Caco-2 (cell line): ENCODE measurements at places on chromosomes 12 and 14.

DNA sequence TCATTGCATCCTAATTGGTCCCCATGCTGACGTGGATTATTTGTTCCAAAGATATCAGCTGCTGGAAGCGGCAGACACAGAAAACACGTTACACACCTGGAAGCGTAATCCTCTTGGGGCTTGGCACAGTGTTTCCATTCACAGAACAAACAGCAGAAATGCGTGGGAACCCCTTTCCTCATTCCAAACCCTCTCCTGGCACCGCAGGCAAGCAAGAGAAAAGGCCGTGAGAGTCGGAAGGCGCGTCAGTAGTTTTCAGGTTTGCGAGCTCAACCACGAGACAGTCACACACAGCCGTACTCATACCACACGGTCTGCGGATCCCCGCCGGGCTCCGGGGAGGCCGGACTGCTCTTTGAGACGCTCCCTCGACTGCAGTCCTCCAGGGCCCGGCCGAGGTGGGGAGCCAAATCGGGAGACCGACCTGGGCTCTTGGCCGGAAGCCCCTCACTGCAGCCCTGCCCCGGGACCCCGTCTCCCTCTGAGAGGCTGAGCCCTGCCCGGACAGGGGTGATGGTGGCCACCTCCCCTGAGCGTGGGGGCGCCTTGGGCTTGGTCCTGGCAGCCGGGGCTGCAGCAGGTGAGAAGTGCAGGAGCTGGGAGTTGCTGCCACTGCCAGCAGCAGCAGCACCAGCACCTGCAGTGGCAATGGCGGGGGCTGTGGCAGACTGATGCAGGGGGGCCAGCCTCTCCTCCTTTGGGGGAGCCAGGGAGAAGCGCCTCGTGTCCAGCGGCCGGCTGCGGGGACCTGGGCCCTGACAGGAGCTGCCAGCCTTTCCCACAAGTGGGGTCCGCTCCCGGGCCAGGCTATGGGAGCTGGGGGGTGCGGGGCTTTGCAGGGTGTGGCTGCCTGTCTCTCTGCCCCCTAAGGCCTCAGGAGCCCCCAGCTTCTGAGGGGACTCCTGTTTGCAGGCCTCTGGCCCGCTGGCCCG, 28.1 kb upstream of the GPR68 start:
- no peaks in the 10 kb centered on the region for H3K27me3 ChIP-seq
- no peak for DNase-seq
- no peak overlapping the region for H3K4me3 ChIP-seq

DNA sequence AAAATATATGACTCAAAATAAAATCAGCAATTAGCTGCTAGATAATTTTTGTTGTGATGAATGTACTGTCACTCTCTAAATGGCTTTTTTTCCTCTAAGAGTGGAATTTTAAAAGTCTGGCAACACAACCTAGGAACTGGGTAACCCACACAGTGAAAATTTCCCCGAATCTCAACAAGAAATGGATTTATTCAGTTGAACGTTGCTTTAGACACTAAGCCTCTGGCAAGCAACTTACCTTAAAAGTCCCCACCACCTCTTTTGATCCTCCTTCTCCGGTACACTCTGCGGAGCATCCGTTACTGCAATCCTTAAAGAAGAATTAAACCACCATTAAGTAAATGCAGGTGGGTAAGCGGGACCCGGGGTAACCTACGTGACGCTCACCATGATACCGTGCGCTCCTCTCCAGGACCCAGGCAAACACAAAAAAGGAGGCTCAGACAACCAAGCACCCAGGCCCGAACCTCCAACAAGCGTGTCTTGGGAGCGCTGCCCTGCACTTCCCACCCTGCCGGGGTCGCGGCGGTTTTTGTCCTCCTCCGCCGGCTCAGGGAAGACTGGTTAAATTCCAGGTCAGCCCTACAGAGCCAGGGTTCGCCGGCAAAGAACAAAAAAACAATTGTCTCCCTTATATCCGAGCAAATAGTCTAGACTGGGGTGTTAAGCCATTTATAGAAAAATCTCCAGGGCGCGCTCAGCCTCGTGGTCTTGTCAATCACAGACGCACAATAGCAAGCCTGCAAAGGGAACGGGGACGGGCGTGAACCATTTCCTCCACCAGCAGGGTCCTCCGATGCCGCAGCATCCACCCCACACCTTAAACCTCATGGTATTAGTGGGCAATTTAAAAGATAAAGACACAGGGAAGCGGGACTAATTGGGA, 47.1 kb downstream of the BCAT1 start:
- H3K4me3 ChIP-seq, result no peak overlapping the region
- H3K4me1 ChIP-seq, result 0 out of 2 replicates have a peak, but pooled peaks cover 4% of the 10 kb centered on the region
- H3K27ac ChIP-seq, result no peak overlapping the region

DNA sequence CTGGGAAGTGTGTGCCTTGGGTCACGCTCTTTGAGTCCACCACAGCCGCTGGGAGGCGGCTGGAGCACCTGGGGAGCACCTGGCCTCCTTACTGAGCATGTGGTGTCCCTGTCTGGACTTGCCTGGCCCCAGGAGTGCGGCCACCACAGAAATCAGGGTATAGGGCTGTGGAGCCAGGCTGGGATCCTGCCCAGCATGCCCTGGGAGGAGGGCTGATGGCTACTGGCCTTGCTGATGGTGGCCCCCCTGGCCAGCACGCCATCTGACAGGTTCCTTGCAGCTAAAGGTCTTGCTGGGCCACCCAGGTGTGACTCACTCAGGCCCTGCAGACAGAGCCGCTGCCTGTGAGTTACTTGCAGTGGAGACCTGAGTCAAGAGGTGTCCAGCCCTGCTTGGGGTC, 6.0 kb downstream of the ULK1 start:
- H3K27me3 ChIP-seq, result no peaks in the 10 kb centered on the region
- peak; percentile 26 for DNase-seq
- H3K36me3 ChIP-seq, result no peaks in the 10 kb centered on the region; the same call in 1 of the 2 replicates
- H3K27ac ChIP-seq, result no peak overlapping the region

DNA sequence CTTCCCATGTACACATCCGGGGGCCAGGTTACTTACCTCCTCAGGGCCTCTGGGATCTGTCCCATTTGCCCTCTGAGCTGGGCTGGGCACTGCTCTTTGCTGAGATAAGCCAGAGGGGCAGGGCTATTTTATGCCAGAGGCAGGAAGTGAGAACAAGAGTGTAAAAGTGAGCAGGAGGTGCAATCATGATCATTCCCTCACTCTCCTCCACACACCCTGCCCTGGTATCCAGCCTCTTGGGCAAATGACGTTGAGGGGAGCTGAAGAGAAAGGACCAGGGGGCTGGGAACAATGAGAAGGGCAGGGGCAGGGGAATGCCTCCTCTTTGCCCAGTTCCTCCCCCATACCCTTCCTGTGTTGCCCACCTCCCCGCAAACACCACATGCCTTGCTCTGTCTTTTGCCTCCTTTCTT, 4.2 kb downstream of the LPAR5 start:
- no peaks in the 10 kb centered on the region for H3K36me3 ChIP-seq
- H3K27me3 ChIP-seq, result no peaks in the 10 kb centered on the region
- H3K27ac ChIP-seq, result no peak overlapping the region
- H3K4me1 ChIP-seq, result peaks cover 10% of the 10 kb centered on the region
- DNase-seq, result no peak
- no peak overlapping the region for H3K4me3 ChIP-seq

DNA sequence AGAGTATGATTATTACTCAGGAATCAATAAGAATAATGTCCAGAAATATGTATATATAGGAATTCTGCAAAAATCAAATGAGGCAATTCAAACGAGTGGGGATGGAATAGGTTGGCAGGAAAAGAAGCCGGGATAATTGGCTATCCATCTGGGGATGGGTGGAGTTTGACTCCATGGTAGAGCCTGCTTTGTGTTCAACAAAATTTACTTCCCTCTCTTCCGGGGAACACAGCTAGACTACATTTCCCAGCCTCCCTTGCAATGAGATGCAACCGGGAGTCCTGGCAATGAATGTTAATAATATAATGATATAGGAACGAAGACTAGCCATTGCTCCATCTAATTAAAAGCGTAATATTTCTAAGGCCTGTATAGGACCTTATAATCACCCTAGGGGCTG, 146.6 kb downstream of the EFCAB11 start:
- no peaks in the 10 kb centered on the region for H3K4me1 ChIP-seq
- no peak overlapping the region for H3K4me3 ChIP-seq
- no peaks in the 10 kb centered on the region for H3K27me3 ChIP-seq
- H3K36me3 ChIP-seq, result no peaks in the 10 kb centered on the region
- DNase-seq, result no peak
- no peak overlapping the region for H3K27ac ChIP-seq

GRCh38 chr14:52023518-52023917, 34.2 kb downstream of the RTRAF start:
- peaks cover 4% of the 10 kb centered on the region; the same call in 1 of the 2 replicates for H3K4me1 ChIP-seq
- no peaks in the 10 kb centered on the region for H3K36me3 ChIP-seq
- H3K27ac ChIP-seq, result no peak overlapping the region
- DNase-seq, result no peak
- no peak overlapping the region for H3K4me3 ChIP-seq
- no peaks in the 10 kb centered on the region for H3K27me3 ChIP-seq

DNA sequence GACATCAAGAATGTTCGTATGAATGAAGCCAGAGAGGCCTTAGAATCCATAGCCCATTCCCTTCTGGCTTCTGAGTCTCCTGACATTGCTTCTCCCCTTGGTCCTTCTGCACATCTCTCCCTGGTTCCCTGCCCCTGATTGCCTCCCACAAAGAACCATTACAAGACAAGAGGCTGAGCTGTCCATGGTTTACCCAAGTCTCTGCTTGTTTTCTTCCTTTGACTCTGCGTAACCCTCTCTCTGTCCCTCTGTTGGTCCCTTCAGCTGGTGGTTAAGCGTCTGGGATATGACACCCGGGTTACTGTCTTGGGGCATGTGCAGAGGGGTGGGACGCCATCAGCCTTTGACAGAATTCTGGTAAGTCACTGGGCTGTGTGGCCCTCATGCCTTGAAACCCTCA, 15.9 kb downstream of the PFKM start:
- no peaks in the 10 kb centered on the region for H3K27me3 ChIP-seq
- H3K4me3 ChIP-seq, result no peak overlapping the region

- H3K27me3 ChIP-seq, result no peaks in the 10 kb centered on the region
- no peaks in the 10 kb centered on the region for H3K4me1 ChIP-seq
- H3K27ac ChIP-seq, result no peak overlapping the region
- no peak overlapping the region for H3K4me3 ChIP-seq
Observed at GRCh38 chr12:82176026-82176425, 182.2 kb downstream of the CCDC59 start.

DNA sequence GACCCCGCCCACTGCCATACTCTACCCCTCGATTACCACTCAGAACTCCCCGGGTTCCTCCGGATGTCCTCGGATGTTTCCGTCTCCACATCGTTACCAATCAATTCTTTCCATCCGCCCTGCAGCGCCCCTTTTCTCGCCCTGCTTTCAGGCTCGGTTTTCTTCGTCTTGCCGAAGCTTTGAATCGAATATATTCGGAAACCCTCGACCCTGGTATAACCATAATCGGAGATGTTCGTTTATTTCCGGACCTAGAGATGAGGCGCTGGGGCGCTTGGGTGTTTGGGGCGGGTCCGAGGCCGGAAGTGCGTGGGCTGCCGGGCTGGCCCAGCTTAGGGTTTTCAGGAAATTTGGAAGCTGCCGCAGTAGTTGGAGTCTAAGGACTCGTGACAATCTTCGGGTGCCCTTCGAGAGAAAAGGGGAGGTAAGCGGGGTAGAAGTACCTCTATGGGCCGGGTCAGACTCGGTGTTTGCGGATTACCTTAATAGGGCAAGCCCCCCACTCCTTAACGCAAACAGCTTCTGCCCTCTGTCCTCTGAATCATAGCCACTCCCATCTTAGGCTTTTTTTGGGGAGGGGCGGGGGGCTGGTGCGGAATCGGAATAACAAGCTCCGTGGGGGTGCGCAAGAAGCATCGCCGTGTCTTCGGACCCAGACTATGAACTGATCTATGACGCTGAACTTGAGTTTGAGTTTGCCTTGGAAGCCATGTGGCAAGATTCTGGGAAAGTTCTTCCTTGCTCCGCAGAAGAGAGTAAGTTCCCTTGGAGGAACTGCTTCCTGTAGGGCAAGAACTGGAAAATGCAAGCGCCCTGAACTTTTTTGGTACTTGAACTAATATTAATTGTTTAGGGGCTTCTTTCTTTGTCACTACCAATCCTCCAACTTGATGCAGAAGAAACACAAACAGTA, at the start of gene C14orf119:
TSS of gene C14orf119 (plus strand) at position 310 of the 913 bp plus-strand sequence. CDS start 2,154 bp downstream, outside the sequence.
- no peaks in the 10 kb centered on the region for H3K27me3 ChIP-seq
- DNase-seq, result peak; percentile 98
- H3K36me3 ChIP-seq, result no peaks in the 10 kb centered on the region
- peak within 1 kb of the TSS; percentile 79 for H3K4me3 ChIP-seq
- peaks cover 3% of the 10 kb centered on the region; the same call in 1 of the 2 replicates for H3K4me1 ChIP-seq

- no peak overlapping the region for H3K27ac ChIP-seq
- DNase-seq, result no peak
- no peak overlapping the region for H3K4me3 ChIP-seq
- no peaks in the 10 kb centered on the region for H3K36me3 ChIP-seq
Observed at GRCh38 chr12:122855928-122856831, 20.9 kb downstream of the HIP1R start.

GRCh38 chr12:31488737-31489338, 102.1 kb downstream of the DENND5B start:
- no peak overlapping the region for H3K4me3 ChIP-seq
- H3K4me1 ChIP-seq, result peaks cover 13% of the 10 kb centered on the region
- H3K36me3 ChIP-seq, result peaks cover 1% of the 10 kb centered on the region
- no peaks in the 10 kb centered on the region for H3K27me3 ChIP-seq

GRCh38 chr12:66319266-66319954, 17.1 kb downstream of the HELB start:
- H3K36me3 ChIP-seq, result no peaks in the 10 kb centered on the region
- H3K4me1 ChIP-seq, result no peaks in the 10 kb centered on the region
- H3K27me3 ChIP-seq, result no peaks in the 10 kb centered on the region
- no peak for DNase-seq

- no peaks in the 10 kb centered on the region for H3K4me1 ChIP-seq
- no peak overlapping the region for H3K4me3 ChIP-seq
- no peak for DNase-seq
- H3K27ac ChIP-seq, result no peak overlapping the region
Observed at GRCh38 chr14:86430853-86431252, 900.9 kb downstream of the FLRT2 start.

GRCh38 chr14:60642270-60643140, 6.8 kb downstream of the SIX1 start:
- DNase-seq, result no peak
- H3K27ac ChIP-seq, result no peak overlapping the region
- H3K36me3 ChIP-seq, result no peaks in the 10 kb centered on the region
- H3K4me1 ChIP-seq, result peaks cover 12% of the 10 kb centered on the region; the same call in 1 of the 2 replicates
- 0 out of 2 replicates have a peak, but pooled peaks cover 2% of the 10 kb centered on the region for H3K27me3 ChIP-seq

- no peak overlapping the region for H3K4me3 ChIP-seq
- H3K36me3 ChIP-seq, result no peaks in the 10 kb centered on the region
- no peak overlapping the region for H3K27ac ChIP-seq
- H3K4me1 ChIP-seq, result peaks cover 40% of the 10 kb centered on the region
Observed at GRCh38 chr12:6180268-6181051, 19.7 kb upstream of the CD9 start.

- no peak for DNase-seq
- no peaks in the 10 kb centered on the region for H3K27me3 ChIP-seq
- no peaks in the 10 kb centered on the region for H3K36me3 ChIP-seq
- H3K27ac ChIP-seq, result no peak overlapping the region
Observed at GRCh38 chr12:58563621-58564020, 356.7 kb downstream of the LRIG3 start.

GRCh38 chr14:24064856-24065255, 6.5 kb upstream of the CPNE6 start:
- no peaks in the 10 kb centered on the region for H3K27me3 ChIP-seq
- peaks cover 14% of the 10 kb centered on the region; the same call in 1 of the 2 replicates for H3K4me1 ChIP-seq
- no peak overlapping the region for H3K4me3 ChIP-seq
- no peaks in the 10 kb centered on the region for H3K36me3 ChIP-seq
- no peak for DNase-seq

GRCh38 chr14:61860294-61860918, 98.2 kb downstream of the SNAPC1 start:
- H3K4me3 ChIP-seq, result no peak overlapping the region
- no peaks in the 10 kb centered on the region for H3K27me3 ChIP-seq
- H3K27ac ChIP-seq, result no peak overlapping the region
- no peaks in the 10 kb centered on the region for H3K36me3 ChIP-seq
- DNase-seq, result peak; percentile 59
- no peaks in the 10 kb centered on the region for H3K4me1 ChIP-seq
